ENCODE measurements at places on chromosomes 5 and 9.

DNA sequence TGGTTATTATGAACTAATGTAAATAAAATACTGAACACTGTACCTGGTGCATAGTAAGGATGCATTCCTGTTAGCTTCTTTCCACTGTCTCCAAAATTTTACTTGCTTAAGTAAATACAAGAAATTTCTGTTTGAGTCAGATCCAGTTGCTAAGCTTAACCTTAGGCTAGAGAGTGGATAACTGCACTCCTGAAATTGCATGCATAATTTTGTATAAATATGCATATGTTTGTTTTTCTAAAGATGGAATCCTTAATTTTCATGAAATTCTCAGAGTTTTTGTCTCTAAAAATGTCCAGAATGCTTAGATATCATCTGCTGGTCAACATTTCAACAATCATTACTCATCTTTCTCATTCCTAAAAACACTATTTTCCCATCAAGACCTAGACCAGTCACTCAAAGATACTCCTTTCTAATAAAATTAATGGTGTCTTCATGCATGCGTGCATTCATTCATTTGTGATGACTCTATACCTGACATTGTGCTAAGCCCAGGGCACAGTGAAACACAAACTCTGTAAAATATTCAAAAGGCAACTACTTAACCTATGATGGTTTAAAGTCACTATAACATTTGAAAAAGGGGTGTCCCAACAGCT, 284.8 kb downstream of the SEC61B start:
- no peak for DNase-seq

DNA sequence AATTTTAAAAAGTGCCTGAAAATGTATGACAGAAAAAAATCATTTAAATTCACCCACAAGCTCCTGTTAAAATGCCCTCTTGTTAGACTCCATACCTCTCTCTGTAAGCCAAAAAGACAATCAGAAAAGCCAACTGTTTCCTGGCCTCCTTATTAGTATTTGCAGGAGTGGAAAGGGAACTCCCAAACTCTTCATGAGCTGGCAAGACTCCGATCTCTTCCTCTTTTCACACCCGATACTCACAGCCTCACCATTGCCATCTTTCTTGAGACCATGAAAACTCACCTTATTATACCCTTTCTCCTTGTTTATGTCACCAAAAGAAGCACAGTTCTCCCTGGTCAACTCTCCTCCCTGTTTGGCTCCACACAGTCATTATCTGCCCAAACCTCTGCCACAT, 197.8 kb downstream of the DMAC1 start:
- DNase-seq, result no peak

- no peak for DNase-seq
Measured at GRCh38 chr5:143349177-143349576, 54.3 kb downstream of the NR3C1 start.

- no peak for DNase-seq
Measured at GRCh38 chr5:144307736-144308135, 137.1 kb downstream of the KCTD16 start.

DNA sequence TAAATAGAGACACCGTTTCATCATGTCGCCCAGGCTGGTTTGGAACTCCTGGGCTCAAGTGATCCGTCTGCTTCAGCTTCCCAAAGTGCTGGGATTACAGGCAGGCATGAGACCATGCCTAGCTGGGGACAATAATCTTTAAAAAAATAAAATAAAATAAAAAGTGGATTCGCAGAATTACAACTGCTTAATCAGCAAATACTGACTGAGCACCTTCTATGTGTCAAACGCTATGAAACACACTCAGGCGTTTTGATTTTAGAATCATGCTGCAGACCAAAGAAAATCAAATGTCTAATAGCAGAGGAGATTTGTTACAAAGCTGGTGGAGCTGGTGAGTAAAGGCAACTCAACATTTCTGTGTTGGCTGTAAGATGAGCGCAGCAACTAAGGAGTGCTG, 22.7 kb upstream of the SH3RF2 start:
- DNase-seq, result no peak

DNA sequence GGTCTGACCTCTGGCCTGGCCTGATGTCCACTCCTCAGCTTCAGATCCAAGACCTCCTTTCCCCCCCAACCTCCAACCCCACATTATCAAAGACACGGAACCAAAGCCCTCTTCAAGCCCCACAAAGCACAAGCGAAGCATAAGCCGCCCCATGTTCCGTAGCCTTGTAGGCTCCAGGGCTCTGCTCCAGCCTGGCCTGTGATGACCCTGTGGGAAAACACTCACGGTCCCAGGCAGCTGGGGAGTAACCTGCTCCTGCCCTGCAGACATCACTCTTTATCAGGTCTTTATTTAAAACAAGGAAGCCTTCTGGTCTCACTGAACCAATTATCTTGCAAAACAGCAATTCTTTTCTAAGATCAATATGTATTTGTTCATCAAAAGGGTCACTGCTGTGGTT, 15.4 kb upstream of the WNK2 start:
- no peak for DNase-seq

DNA sequence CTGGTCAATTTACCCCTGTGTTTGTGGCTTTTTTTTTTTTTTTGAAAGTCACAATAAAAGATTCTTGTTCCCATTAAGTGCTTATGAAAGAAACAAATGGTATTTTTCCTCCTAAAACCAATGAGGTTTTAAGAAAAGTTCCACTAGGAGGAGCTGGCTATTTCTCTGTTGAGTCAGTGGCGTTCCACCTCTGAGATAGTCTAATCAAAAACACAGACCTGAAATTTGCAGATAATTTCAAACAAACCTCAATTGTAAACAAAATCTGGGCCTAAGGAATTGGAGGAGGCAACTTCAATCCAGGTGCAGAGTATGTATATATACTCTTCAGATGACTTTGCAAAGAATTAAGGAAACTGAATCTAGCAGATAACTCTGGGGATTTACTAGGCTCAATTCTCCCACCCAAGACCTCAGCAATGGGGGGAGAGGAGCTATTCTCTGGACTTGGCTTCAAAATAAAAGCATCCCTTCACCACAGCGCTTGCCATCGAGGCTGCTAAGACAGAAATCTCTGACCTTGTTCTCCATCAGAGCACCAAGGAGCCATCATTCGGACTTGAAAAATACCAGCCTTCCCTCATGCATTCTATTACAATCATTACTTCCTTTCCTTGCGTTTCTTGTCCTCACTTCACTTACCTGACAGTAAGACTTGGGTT, 52.4 kb downstream of the FANCC start:
- DNase-seq, result no peak

- DNase-seq, result no peak
Measured at GRCh38 chr5:14171046-14171445, 27.9 kb downstream of the TRIO start.

- DNase-seq, result no peak
Measured at GRCh38 chr9:95273369-95274022, 44.0 kb downstream of the FANCC start.

DNA sequence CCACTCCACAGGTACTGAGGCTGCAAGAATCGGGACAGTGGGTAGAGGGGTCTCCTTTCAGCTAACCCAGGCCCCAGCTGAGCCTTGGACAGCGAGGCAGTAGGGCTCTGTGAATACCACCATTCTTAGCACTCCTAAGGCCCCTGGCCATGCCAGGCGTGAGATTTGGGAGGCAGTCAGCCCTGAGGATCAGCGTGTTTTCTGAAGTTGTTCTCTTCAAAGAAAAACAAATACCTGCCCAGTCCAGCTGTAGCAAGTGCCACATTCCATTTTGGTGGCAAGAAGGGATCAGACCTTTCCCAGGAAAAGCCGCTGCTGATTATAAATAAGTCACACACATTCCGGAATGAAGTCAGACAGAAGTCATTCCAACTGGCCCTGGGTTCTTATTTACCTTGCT, 47.8 kb downstream of the RALGPS1 start:
- DNase-seq, result no peak

DNA sequence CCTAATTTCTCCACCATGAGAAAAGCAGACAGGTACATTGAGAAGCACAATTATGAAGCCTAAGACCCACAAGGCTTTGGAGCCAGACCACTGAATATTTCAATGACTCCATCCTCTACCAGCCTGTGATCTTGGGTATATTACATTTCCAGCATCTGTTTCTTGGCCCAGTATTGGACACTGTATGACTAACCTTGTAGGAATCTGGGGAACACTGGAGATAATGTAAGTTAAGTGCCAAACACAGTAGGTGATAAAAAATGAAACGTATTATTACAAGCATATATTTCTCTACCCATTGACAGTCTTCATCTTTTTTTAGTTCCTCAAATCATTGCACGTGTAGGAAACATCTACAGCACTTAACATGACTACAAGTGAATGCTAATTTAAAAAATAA, 28.6 kb upstream of the FEM1C start:
- DNase-seq, result no peak

- DNase-seq, result no peak
Measured at GRCh38 chr5:91339063-91339705, 43.9 kb downstream of the ARRDC3 start.

GRCh38 chr9:23622396-23622795, 203.6 kb downstream of the ELAVL2 start:
- no peak for DNase-seq

Measured in right atrium auricular region (tissue), 2 donors.